ENCODE measurements at places on chromosomes 3 and 15. TPM values are rescaled to one million over a fixed set of nuclear protein-coding genes. Genes with fewer than 3 reads are reported as not detected.

- no peaks in the 10 kb centered on the region for H3K36me3 ChIP-seq
- H3K27ac ChIP-seq, result peak overlapping the region; percentile 5
- no peaks in the 10 kb centered on the region for H3K4me1 ChIP-seq
- H3K27me3 ChIP-seq, result no peaks in the 10 kb centered on the region
- H3K4me3 ChIP-seq, result no peak overlapping the region
Observed at GRCh38 chr3:36511791-36512486, 131.6 kb downstream of the STAC start.

C3orf49 gene
- not detected for total RNA-seq

DNA sequence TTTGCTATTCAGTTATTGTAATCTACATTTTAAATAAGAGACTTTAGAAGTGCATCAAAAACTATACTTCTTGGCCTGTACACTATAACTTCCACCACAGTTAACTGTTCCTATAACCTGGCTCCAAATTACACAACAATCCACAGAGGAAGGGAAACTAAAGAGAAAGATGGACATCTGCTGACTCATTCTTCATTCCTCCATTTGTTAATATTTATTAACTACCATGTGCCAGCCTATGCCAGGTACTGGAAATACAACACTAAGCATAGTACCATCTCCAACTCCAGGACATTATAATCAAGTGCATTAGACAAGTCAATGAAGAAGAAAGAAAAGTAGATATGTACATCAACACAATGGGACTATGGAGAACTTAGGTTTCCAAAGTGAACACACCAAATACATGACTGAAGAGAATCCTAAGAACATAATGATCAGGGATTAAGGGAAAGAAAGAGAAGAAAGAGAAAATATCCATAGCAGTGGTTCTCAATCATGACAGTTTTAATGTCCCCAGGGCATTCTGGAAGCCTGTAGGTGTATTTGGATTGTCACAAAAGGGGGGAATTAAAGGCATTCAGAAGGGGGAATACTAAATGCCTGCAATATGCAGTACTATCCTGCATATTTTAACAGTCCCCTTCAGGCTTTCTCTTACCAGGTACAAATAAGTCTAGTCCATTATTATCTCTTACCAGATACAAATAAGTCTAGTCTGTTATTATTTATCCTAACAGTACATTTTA is 8.9 kb downstream of the ICE2 start:
- H3K36me3 ChIP-seq, result no peaks in the 10 kb centered on the region
- H3K27ac ChIP-seq, result no peak overlapping the region
- no peaks in the 10 kb centered on the region for H3K27me3 ChIP-seq

- H3K4me3 ChIP-seq, result no peak overlapping the region
- H3K36me3 ChIP-seq, result no peaks in the 10 kb centered on the region
- H3K4me1 ChIP-seq, result peaks cover 4% of the 10 kb centered on the region
- no peak for DNase-seq
- no peaks in the 10 kb centered on the region for H3K27me3 ChIP-seq
- no peak overlapping the region for H3K27ac ChIP-seq
Observed at GRCh38 chr3:170862618-170863374, 7.2 kb downstream of the RPL22L1 start.

- H3K4me3 ChIP-seq, result no peak overlapping the region
- H3K36me3 ChIP-seq, result no peaks in the 10 kb centered on the region
- no peaks in the 10 kb centered on the region for H3K4me1 ChIP-seq
- DNase-seq, result no peak
- H3K27me3 ChIP-seq, result no peaks in the 10 kb centered on the region
Observed at GRCh38 chr3:14329116-14329830, 73.1 kb upstream of the SLC6A6 start.

DNA sequence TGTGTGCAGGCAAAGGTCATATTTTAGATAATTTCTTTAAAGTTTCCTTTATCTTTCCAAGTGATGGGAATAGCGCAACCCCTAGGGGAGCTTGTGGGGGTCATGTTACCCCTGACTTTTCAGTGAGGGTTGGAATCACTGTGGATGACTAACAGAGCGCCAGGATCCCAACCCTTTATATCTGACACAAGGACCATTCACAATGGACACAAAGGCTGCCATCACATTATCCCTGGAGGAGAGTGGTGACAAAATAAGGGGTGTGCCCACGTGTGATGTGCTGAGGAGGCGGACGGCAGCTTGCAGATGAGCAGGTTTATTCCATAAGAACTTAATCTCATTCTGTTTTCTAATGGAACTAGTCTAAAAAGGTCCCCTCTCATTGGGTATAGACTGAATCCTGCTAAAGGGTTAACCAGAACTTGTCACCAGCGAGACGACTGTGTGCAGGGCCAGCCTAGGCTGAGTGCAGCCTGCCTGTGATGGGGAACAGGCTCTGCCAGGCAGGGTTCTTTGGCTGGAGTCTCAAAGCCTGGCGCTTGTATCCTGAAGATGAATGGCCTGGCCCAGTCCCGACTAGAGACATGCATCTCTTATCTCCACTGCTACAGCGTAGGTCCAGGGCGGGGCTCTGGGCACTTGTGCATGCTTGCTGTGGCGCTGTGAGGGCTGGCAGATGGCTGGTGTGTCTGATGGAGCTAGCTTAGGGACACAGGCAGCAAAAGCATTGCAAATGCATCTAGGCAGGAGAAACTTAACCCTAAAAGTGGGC is 50.2 kb downstream of the CHDH start:
- DNase-seq, result no peak
- no peak overlapping the region for H3K27ac ChIP-seq
- no peaks in the 10 kb centered on the region for H3K27me3 ChIP-seq

DNA sequence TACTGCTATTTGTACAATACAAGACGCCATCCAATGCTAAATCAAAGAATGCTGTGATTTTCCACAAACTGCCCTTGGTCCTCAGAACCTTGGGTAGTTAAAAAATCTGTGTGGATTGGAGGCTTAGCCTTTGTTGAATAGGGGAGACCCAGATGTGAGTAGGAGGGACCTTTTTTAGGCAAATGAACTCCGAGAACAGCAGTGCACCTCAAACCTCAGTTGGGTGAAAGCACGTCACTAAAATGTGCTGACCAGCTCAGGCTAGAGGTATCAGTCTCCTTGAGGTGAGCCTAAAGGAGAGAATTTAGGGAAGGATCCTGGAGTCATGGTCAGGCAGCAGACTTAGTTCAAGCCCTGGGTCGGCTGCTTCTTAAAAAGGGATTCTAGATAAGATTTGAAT is 200.7 kb downstream of the SOX2 start:
- no peaks in the 10 kb centered on the region for H3K36me3 ChIP-seq
- no peak for DNase-seq
- H3K4me1 ChIP-seq, result no peaks in the 10 kb centered on the region
- H3K27ac ChIP-seq, result no peak overlapping the region

INSYN1 gene
- total RNA-seq, result 2.6 TPM
